ENCODE measurements at places on chromosomes 7 and 10. TPM values are rescaled to one million over a fixed set of nuclear protein-coding genes. Genes with fewer than 3 reads are reported as not detected.

TMEM130 gene
- total RNA-seq, result 1.0 TPM

SYT15 gene
- 0.17 TPM for total RNA-seq

CLDN4 gene
- total RNA-seq, result 0.26 TPM

SPDYE2B gene
- total RNA-seq, result not detected

FFAR4 gene
- total RNA-seq, result not detected

TWIST1 gene
- 30.5 TPM for total RNA-seq

OR2A42 gene
- total RNA-seq, result not detected

HYAL4 gene
- total RNA-seq, result not detected

MMD2 gene
- not detected for total RNA-seq

TFEC gene
- 0.13 TPM for total RNA-seq

SNX10 gene
- total RNA-seq, result not detected

CALHM2 gene
- total RNA-seq, result 22.6 TPM

FAM185A gene
- total RNA-seq, result 9.2 TPM

CDH23 gene
- total RNA-seq, result 0.13 TPM

PAX4 gene
- not detected for total RNA-seq

CTTNBP2 gene
- total RNA-seq, result 1.2 TPM

PRPS1L1 gene
- total RNA-seq, result not detected

CYP3A7 gene
- not detected for total RNA-seq

ITPRID1 gene
- total RNA-seq, result not detected

CXCL12 gene
- total RNA-seq, result 101 TPM

PIK3CG gene
- total RNA-seq, result 0.03 TPM

AGR3 gene
- total RNA-seq, result not detected

All from smooth muscle cell of the pulmonary artery (primary cell).